ENCODE measurements at places on chromosomes 5 and 9.

DNA sequence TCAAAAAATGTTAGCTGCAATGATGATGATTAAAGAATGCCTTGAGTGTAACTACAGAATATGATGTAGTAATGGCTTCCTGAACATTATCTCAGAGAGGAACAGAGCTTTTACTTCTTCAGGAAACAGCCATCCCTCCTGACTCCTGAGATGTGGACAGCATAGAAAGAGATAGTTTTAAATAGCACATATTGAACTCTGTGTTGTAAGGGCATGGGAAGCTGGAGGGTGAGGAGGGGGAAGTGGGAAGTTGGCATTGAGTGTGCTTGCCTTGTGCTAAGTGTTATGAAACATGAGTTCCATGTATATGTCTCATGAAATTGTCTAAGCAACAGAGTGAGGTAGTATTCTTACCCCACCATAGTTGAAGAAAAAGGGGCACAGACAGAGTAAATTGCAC lies 161.5 kb upstream of the SLC28A3 start:
- DNase-seq = no peak

DNA sequence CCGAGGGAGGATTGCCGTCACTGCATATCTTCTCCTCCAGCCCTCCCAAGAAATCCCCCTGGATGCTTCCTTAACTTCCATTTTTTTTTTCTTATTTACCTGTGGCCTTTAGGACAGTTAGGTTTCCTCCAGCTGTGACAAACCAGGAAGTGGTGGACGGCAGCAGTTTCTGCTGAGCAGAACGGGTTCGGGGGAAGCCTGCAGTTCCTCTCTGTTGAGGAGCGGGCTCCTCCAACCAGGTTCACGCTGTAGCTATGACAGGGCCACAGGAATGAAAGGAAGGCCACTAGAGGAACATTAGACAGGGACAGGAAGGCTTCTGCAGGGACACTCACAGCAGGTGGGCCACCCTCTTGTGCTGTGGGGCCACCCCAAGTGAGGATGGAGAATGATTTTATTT lies 76.7 kb upstream of the SYK start:
- DNase-seq = no peak

DNA sequence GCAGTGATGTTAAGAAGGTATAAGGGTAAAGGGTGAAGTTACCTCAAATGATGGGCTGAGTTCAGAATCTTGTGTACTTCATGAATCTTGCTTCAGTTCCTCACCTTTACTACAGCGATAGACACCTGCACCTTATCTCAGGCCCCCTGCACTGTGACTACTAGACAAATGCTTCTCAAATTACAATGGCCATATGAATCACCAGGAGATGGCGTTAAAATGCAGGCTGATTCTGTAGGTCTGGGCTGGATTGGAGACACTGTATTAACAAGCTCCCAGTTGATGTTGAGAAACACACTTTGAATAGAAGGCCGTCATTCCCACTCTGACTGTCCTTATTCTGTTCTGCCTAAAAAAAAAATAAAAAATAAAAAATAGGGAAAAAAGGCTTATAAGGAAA lies 29.8 kb downstream of the TARS1 start:
- DNase-seq = no peak

DNA sequence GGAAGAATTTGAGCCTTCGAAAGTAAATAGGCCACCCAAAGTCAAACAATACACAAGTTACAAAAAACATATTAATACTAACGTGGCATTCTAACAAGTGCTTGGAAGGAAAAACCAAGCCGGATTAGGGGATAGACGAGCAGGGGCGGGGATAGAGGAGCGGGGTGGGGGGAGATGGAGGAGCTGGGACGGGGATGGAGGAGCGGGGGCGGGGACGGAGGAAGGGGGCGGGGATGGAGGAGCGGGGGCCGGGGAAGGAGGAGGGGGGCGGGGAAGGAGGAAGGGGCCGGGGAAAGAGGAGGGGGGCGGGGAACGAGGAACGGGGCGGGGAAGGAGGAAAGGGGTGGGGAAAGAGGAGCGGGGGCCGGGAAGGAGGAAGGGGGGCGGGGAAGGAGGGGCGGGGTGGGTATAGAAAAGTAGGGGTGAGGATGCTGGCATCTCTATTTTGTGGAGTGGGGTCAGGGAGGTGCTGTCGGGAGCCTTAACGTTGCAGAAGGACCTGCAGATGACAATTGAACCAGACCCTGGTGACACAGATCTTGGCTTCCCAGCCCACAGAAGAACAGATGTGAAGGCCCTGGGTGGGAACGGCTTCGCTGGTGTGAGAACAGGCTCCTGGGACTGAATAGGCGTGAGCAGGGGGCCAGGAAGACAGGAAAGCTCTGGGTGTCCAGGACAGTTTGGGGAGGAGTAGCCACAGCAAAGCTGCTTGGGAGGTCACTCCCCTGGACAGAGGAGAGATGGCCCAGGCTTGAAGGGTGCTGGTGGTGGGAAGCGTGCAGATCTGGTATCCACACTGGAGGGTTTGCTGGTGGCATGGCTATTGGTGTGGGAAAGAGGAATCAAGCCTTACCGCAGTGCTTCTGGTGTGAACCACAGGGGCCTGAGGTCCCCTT lies 233.3 kb upstream of the DAP start:
- no peak for DNase-seq

DNA sequence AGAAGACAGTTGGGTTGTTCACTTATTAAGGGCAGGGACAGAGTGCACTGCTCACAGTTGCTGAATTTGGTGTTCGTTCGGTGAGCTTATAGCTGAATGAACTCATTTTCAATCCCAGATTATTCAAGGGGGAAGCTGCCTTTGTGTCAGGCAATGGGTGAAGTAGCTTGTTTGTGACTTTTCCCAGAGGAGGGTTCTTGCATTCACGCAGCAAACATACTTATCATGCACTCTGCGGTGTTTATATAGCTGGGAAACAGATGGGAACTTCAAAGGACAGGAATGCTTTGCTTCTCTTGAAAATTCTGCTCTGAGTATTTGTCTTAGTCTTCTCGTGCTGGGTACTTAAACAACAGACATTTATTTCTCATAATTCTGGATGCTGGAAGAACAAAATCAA lies 64.7 kb upstream of the ABCA1 start:
- DNase-seq = no peak

GRCh38 chr5:35103637-35104299 lies 56.0 kb upstream of the AGXT2 start:
- DNase-seq = no peak
